Activated CD4-positive, alpha-beta T cell treated with anti-CD3 and anti-CD28 coated beads for 36 hours (primary cell): ENCODE measurements at places on chromosomes 2 and 18. TPM values are rescaled to one million over a fixed set of nuclear protein-coding genes. Genes with fewer than 3 reads are reported as not detected.

SERPINB5 gene
- total RNA-seq = not detected

RFX8 gene
- 0.30 TPM for total RNA-seq

REG1B gene
- total RNA-seq = not detected

SKOR2 gene
- total RNA-seq = 0.14 TPM

STARD6 gene
- 0.23 TPM for total RNA-seq

MEIS1 gene
- total RNA-seq = not detected

TYMS gene
- total RNA-seq = 331 TPM

KLHL29 gene
- total RNA-seq = 1.7 TPM

UGT1A4 gene
- not detected for total RNA-seq

EN1 gene
- total RNA-seq = not detected

SCN1A gene
- total RNA-seq = not detected

OTOS gene
- total RNA-seq = not detected

CWC22 gene
- total RNA-seq = 25.3 TPM

KCNJ3 gene
- not detected for total RNA-seq

LYG2 gene
- not detected for total RNA-seq

FER1L5 gene
- not detected for total RNA-seq
